Aorta (tissue), 5 donors: ENCODE measurements at places on chromosomes 16 and 17. TPM values are rescaled to one million over a fixed set of nuclear protein-coding genes. Genes with fewer than 3 reads are reported as not detected.

SRL gene
- total RNA-seq: 2.3 TPM

- peak; percentile 70 for DNase-seq
These were observed 189.0 kb downstream of the ZFHX3 start for GRCh38 chr16:72858665-72859493.

DNA sequence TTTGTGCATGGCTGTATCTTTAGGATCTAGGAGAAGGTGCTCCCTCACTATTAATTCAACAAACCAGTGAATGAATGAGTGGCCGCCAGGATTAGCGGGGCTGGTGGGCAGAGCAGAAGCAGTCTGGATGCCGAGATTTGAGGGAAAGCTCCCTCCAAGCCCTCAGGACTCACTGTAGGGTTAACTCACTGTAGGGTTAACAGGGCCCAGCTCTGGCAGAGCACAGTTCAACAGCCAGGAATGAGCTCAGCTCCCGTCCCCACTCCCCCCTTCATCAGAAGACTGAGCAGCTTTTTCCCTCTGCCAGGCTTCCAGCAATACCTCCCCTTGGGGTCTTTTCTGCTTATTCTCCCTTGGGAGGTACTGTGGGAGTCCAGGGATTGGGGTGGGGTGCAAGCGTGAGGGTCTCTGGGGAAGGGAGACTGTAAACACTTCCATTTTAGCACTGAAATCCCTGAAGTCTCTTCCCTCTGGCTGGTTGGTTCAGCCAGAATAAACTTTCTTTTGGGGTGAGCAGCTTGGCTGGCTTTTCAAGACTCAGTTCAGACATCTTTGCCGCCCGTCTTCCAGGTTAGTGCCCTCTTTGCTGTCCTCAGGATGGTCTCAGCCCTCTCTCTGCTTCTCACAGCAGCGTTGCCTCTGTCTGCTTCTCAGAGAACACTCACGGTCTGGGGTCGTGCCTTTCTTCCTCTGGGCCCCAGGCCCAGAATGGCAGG, 53.7 kb upstream of the WSB1 start:
- DNase-seq: no peak

GRCh38 chr16:9808210-9808609, 374.0 kb downstream of the GRIN2A start:
- DNase-seq: no peak

DNA sequence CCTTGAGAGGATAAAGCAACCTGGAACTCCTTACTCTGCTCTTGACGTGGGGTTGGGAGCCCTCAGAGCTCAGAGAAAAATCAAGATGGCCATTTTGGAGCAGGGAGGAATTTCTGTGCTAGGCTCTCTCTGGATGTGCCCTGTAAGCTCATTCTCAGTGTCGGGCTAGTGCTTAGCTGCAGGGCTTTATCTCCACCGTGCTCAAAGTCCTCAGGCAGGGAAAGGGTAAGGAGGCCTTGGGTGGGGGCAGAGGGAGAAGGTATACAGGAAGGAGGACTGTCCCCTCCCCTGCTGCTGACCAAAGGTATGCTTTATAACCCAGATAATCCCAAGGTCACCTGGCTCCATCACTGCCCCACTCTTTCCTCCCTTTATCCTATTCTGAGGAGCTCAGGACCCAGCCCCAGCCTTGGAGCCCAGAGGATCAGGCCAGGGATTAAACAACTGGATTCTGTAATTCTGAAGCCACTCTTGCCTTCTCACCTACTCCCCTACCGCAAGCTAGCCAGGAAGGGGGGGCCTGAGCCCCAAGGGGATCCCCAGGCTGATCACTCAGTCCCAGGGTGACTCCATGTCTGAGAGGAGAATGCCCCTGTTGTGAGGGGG, 1.1 kb downstream of the DHRS11 start:
- DNase-seq: no peak

DNA sequence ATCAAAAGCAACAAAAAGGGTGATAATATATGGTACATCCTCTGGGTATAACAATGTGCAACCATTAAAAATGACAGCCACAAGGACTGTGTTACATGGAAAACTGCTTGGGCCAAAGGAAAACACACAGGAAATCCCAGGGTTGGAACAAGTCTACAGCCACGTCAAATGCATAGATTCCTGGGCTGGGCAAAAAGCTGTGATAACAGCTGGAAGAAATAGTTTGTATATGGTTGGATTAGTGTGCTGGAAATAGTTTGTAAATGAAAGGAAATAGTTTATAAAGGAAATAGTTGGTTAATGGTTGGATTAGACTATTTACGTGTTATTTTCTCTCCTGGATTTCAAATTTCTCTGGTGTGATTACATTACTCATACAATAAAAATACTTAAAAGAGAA, 2.6 kb downstream of the HSD17B2 start:
- DNase-seq: no peak
